CD4-positive, alpha-beta T cell treated with Interleukin-12 subunit alpha and Interleukin-12 subunit beta, for 1 hour (primary cell): ENCODE measurements at places on chromosomes 2 and 18.

- DNase-seq: no peak
Observed at GRCh38 chr2:212520340-212520739, 18.3 kb downstream of the ERBB4 start.

DNA sequence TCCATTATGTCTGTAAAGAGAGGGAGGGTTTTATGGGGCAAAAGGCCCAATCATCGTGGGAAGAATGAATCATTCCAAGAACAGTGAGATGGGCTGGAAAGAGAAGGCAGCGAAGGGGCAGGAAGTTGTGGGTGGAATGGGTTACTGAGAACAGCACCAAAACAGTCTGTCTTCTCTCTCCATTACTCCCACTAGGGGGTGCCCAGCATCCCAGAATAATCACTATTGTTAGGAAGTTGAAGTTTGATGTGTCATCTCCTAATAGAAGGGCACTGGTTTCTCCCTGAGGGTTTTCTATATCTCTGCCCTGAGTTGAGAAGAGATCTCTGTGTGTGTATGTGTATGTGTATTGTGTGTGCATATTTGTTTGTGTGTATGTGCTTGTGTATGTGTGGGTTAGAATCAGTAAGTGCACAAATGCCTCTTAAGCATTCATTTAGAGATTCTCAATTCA lies 76.6 kb upstream of the MAP4K3 start:
- DNase-seq: no peak

GRCh38 chr2:230723363-230723762 lies 10.7 kb downstream of the CAB39 start:
- peak; percentile 67 for DNase-seq

GRCh38 chr18:21933931-21934765 lies 193.6 kb downstream of the MIB1 start:
- DNase-seq: no peak

DNA sequence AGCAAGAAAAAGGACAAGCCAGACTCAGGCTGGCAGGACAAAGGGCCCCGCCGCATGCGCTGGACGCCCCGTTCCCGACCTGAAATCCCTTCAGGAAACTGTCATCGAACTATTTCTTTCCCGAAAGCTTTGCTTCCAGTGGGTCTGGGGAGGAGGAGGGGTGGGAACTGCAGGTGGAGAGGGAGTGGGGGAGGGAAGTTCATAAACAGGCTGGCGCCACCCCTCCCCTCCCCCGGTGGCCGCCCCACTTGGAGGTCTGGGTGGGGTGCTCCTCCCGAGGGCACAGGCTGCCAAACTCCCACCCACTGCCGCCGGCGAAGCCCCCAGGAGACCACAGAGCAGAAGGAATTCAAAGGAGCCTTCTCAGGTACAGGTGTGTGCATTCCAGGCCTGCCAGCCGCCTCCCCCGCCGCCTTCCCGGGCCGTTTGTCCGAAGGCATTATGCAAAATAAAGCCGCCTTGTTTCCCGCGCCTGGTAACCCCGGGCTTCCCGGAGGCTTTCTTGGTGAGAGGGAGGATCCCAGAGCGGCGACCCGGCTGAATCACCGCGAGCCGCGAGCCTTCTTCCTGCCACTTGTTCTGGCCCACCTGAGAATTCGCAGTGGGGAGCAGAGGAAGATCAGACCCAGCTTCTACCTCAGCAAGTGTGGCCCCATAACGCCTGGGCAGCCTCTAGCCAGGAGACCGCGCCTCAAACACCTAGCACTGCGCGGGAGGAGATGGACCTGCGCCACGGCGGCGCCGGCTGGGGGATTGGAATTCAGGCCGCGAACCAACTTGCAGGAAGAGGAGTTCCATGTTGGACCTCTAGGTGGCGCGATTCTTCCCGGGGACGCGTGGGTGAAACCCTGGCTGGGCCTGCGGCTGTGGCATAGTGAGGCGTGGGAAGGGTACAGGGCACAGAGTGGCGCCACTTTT lies 101.9 kb downstream of the FOXI3 start:
- DNase-seq: peak; percentile 64

GRCh38 chr2:201419986-201420385 lies 31.3 kb downstream of the TRAK2 start:
- no peak for DNase-seq

DNA sequence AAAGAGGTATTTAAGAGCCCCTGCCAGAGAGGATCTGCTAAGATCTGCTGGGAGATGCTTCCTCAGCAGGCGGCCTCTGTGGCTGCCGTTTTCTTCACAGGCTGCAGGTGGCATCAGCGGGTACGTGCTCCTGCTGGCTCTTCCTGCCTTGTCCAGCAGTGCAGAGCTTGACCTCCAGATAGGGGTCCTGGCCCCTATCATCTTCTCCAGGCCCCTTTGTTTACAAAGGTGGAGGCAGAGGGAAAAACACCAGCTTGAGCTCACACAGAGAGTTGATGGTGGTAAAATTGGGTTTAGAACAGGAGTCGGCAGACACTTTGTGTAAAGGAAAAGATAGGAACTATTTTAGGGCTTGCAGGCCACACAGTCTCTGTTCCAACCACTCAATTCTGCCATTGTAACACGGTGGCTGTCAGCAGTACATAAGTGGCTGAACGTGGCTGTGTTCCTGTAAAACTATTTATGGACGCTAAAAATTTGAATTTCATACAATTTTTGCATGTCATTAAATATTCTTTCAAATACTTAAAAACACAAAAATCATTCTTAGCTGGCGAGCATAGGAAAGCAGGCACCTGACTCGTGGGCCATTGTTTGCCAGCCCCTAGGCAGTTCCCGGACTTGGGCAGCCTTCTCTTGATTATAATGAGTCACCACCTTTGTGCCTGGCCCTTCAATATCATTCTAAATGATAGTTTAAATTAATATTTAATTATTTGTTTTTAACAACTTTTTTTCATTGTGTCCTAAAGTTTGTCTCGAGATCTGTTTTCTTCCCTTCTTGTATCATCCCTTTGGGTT lies 98.2 kb upstream of the B3GNT7 start:
- peak; percentile 24 for DNase-seq

DNA sequence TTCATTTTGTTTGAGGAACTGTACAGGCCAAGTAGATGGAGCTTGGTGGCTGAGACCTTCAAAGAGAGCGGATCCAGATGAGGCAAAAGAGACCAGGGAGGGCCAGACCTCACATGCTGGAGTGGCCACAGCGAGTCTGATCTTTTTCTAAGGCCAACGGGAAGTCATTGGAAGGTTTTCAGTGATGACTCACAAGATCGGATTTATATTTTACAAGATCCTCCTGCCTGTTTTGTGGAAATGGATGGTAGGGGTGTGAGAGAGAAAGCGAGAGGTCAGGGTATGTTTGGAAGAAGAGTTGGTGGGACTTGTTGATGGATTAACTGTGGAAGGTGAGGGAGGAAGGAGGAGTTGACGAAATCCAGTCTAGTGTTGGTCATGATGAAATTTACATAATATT lies 44.6 kb upstream of the TUBA3D start:
- no peak for DNase-seq

DNA sequence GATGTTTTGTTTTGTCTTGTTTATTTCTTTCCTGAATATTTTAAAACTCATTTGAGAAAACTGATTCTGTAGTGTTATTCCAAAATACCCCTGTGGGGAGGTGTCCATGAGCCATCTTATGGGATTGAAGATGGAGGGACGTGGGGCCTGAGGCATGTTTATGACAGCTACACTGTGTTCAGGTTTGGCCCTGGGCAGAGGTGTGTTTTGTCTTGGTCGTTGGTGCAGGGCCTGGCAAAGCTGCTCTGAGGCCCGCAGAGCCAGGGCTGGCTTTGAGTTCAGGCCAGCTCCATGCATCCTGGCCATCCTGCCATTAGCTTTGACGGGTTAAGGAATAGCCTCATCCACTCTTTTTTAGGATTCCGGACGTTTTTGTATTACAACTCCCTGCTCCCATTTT lies 68.9 kb downstream of the TMEM18 start:
- DNase-seq: no peak

DNA sequence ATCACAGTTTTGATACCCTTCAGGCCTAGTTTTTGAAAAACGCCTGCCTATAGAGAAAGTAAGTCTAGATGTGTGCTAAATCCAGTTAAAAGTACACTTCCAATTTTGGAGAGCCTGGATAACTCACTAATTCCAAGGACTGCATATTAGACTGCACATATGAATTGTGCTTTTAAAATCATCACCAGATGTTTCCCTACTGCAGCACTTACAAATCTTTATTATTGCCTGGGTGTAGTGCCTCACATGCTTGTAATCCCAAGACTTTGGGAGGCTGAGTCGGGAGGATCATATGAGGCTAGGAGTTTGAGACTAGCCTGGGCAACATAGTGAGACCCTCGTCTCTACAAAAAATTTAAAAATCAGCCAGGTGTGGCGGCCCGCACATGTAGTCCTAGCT lies 35.9 kb upstream of the HTR2B start:
- DNase-seq: no peak

GRCh38 chr2:222296311-222296741 lies 2.5 kb downstream of the PAX3 start:
- DNase-seq: no peak

GRCh38 chr2:857937-858336 lies 92.7 kb upstream of the SNTG2 start:
- no peak for DNase-seq

DNA sequence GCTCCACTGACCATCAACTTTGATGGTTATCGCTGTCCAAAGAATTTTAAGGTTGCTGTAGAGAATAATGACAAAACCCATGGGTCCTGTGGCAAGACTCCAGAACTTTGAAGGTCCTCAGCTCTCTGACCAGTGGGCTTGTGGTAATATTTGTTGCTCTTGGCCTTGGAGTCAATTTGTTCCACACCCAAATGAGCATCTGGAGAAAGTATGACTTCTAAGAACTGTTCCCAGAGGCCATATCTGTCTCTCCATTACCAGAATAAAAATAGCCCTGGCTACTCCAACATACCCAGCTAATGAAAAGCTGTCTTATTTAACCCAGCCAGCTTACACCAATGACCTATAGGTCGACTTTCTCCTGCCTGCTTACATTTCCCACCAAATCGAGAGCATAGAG lies 466.4 kb downstream of the MEIS1 start:
- DNase-seq: no peak

DNA sequence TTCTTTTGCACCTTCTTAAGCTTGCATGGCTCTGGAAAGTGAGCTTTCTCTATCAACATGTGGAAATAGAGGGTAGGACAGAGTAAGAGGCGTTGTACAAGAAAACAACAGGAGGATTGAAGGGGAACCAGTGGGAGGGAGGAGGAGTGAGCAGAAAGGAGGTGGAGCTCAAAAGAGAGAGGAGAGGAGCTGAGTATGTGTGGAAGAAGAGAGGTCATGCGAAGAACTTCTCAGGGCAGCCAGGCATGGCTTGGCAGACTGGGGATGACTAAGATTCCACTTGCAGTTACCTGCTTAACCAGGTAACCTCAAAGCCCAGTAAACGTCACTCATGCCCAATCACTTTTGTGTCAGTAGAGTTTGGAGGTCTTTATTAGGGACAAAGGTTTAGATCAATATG lies 105.1 kb downstream of the BCL2L11 start:
- DNase-seq: no peak

DNA sequence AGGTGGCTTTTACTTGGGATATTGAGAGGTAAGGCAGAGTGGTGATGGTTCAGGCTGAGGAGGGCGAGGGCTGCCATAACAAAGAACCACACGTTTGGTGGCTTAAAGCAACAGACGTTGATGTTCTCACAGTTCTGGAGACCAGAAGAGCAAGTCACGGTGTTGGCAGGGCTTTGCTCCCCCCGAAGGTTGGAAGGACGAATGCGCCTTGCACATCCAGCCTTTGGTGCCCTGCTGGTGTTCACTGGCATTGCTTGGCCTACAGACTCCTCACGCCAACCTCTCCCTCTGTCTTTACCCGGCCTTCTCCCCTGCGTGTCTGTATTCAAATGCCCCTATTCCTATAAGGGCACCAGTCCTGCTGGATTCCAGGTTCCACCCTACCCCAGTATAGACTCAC lies 125.4 kb downstream of the TPO start:
- no peak for DNase-seq

- peak; percentile 71 for DNase-seq
Observed at GRCh38 chr2:120312860-120313694, 32.9 kb upstream of the INHBB start.

GRCh38 chr2:110805894-110806452 lies 73.6 kb downstream of the ACOXL start:
- DNase-seq: no peak

- DNase-seq: no peak
Observed at GRCh38 chr2:137333386-137334165, 568.2 kb downstream of the THSD7B start.

GRCh38 chr18:35306588-35307250 lies 16.7 kb upstream of the ZSCAN30 start:
- DNase-seq: no peak

DNA sequence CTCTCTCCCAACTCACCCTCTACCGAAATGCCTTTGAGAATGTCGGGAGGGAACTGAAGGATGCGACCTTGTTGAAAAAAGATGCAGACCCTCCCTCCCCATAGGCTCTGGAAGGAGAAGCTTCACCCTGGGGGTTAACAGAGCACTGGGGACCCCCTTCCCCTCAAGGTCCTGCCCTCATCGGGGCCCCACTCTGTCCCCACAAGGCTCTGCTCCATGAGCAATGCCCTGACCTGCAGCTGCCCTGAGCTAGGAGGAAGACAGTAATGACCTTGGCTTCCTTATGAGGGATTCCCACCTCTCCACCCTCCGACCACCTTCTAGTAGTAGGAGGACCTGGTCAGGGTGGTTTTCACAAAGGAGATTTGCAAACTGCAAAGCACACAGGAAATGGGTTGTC lies 44.4 kb upstream of the HPCAL1 start:
- no peak for DNase-seq

DNA sequence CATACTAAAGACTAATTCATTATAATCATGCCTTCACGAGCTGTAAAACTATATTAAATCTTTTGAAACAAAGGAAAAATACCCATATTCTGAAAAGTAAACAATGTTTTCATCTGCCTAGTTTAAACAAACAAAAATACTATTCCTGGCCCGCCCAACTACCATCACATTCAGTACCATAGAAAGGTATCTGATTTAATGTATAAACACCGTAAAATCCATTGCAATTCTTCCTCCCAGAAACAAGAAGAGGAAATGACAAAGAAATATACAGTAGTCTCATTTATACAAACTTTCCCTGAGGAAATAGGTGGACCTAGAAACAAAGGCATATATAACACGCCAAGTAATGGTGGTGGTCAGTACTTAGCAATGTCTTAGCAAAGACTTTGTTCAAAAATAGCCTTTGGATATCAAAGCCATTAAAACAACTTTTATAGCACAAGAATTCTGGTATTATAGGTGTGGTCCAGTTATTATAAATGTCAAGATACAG lies 71.2 kb downstream of the COBLL1 start:
- DNase-seq: no peak

- DNase-seq: no peak
Observed at GRCh38 chr2:230795856-230796255, 68.9 kb upstream of the ITM2C start.
